ENCODE measurements at places on chromosomes 6 and 20. TPM values are rescaled to one million over a fixed set of nuclear protein-coding genes. Genes with fewer than 3 reads are reported as not detected.

MICAL1 gene
- total RNA-seq = 18.6 TPM

GRCh38 chr6:48449002-48449401 is 338.0 kb upstream of the PTCHD4 start:
- DNase-seq = no peak

DNA sequence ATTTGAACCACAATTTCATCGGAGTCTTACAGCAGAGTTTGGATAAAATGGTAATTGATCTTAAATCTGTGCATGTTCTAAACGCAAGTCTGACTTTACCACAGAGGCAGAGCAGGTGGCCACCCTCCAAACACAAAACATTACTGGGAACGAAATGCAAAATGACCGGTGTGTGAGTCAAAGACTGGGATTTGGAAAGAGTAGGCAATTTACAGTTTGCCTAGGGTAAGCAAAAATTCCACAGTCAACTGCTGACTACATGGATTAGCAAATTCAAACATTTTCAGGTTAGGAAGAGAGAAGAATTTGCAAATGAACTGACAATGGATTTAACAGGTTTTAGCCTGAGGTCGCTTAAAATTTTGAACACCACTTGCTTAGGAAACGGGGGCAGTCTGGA is 444.4 kb downstream of the HDGFL1 start:
- no peak for DNase-seq

DNA sequence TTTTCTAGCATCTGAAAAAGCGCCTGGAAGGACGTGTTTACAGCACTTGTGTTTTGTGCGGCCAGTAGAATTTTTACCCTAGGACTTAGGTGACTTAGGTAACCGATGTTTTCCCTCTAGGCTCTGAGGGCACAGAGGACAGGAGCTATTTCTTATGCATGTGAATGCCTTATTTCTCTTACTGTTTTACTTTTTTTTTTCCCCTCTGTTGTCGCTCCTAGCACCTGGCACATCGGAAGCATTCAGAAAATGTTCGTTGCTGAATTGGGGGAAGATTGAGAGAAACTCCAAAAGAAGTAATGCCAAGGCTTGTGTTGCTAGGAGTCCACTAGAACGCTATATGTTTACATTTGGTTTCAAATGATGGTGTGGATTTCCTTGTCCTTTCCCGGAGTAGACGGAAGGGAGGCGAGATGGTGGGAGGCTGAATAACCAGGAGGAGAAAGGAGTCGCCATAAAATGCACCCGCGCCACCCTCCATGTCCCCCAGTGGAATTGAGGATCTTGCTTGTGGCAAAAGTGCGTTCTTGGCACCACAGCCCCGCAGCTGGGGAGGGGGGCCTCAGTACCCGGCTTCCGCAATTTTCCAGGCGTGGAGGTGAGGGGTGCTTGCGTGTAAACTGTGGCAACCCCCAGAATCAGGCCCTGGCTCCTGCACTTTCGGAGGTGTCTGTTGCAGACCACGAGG is 6.9 kb downstream of the OLIG3 start:
- DNase-seq = no peak
